Cardiac muscle cell (in vitro differentiated cells and primary cell): ENCODE measurements at places on chromosomes 16 and 17. TPM values are rescaled to one million over a fixed set of nuclear protein-coding genes. Genes with fewer than 3 reads are reported as not detected.

Gene KRT36
- not detected in 2 replicates for total RNA-seq

Gene GCGR
- 0.15 TPM in 1 of 2 replicates, not detected in the other for total RNA-seq

Gene CD300A
- 2.7 and 4.2 TPM in 2 replicates for total RNA-seq

Gene IKZF3
- 0.04 TPM in 1 of 2 replicates, not detected in the other for total RNA-seq

Gene GABARAP
- total RNA-seq: 517 and 760 TPM in 2 replicates

Gene ASPA
- total RNA-seq: not detected in 2 replicates

Gene PHOSPHO1
- total RNA-seq: not detected in 2 replicates

Gene CEP20
- 14.8 and 15.3 TPM in 2 replicates for total RNA-seq

Gene KRT9
- not detected in 2 replicates for total RNA-seq

Gene KIF18B
- 4.2 and 21.1 TPM in 2 replicates for total RNA-seq

Gene GCSH
- total RNA-seq: 15.8 and 26.1 TPM in 2 replicates

Gene PDILT
- total RNA-seq: not detected in 2 replicates

Gene C17orf75
- total RNA-seq: 19.7 and 27.0 TPM in 2 replicates

Gene MYL11
- 1.5 TPM in 1 of 2 replicates, not detected in the other for total RNA-seq
